ENCODE measurements at places on chromosomes 5 and 9. TPM values are rescaled to one million over a fixed set of nuclear protein-coding genes. Genes with fewer than 3 reads are reported as not detected.

DNA sequence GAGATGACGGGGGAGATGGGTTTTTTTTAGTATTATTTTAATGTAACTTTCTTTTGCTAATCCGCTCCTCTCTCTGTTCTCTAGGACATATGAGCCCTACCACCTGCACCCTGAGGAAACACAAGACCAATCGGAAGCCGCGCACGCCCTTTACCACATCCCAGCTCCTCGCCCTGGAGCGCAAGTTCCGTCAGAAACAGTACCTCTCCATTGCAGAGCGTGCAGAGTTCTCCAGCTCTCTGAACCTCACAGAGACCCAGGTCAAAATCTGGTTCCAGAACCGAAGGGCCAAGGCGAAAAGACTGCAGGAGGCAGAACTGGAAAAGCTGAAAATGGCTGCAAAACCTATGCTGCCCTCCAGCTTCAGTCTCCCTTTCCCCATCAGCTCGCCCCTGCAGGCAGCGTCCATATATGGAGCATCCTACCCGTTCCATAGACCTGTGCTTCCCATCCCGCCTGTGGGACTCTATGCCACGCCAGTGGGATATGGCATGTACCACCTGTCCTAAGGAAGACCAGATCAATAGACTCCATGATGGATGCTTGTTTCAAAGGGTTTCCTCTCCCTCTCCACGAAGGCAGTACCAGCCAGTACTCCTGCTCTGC lies 4.8 kb downstream of the MSX2 start:
- H3K4me3 ChIP-seq, result no peak overlapping the region
- no peaks in the 10 kb centered on the region for H3K4me1 ChIP-seq
- no peaks in the 10 kb centered on the region for H3K36me3 ChIP-seq
- no peak for DNase-seq

- peaks cover under 1% of the 10 kb centered on the region for H3K4me1 ChIP-seq
- H3K27me3 ChIP-seq, result no peaks in the 10 kb centered on the region
- no peak overlapping the region for H3K4me3 ChIP-seq
Observed at GRCh38 chr5:154309805-154310204, 119.3 kb downstream of the GALNT10 start.

GRCh38 chr9:16257604-16258003 lies 612.9 kb downstream of the BNC2 start:
- no peak overlapping the region for H3K27ac ChIP-seq
- H3K36me3 ChIP-seq, result no peaks in the 10 kb centered on the region
- no peaks in the 10 kb centered on the region for H3K4me1 ChIP-seq
- no peak overlapping the region for H3K4me3 ChIP-seq
- no peak for DNase-seq

GRCh38 chr9:129640871-129641749 lies 841 bp downstream of the ASB6 start:
- no peaks in the 10 kb centered on the region for H3K27me3 ChIP-seq
- peak overlapping the region; percentile 96 for H3K4me3 ChIP-seq
- no peaks in the 10 kb centered on the region for H3K36me3 ChIP-seq
- H3K27ac ChIP-seq, result peak overlapping the region; percentile 60

- no peaks in the 10 kb centered on the region for H3K36me3 ChIP-seq
- H3K27me3 ChIP-seq, result no peaks in the 10 kb centered on the region
- peaks cover 63% of the 10 kb centered on the region for H3K4me1 ChIP-seq
- no peak for DNase-seq
Observed at GRCh38 chr9:109098171-109098959, 21.4 kb downstream of the TMEM245 start.

DNA sequence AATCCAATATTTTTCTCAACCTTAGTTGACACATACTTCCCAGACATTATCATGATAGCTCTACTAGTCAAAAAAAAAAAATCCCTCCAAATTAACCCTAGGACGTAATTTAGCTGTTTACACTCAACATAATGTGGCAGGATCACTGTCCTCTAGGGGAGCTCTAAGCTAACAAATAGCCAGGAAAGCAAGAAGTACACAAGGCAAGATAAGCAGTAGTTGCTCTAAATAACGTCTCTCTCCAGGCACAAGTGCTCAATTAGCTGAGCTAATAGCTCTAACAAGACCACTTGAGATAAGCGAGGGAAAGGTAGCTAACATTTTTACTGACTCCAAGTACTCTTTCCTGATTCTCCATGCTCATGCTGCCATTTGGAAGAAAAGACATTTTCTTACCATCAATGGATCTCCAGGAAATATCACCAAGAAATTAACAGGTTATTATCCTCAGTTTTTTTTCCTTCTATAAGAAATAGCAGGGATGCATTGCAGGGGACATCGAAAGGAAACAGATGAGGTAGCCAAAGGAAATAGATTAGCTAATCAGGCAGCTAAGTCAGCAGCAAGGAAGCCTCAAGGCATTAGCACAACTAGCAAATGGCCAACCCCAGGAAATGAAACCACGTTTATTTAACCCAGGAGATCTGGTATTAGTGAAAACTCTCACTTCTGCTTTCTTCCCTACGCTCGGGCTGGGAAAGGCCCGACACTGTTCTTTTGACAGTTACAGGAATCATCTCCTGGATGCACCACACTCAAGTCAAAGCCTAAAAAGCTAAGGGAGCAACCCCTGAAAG lies 614.1 kb downstream of the PTPRD start:
- H3K4me1 ChIP-seq, result peaks cover 5% of the 10 kb centered on the region
- no peaks in the 10 kb centered on the region for H3K36me3 ChIP-seq
- no peak for DNase-seq
- no peaks in the 10 kb centered on the region for H3K27me3 ChIP-seq
- H3K4me3 ChIP-seq, result no peak overlapping the region

GRCh38 chr5:151528153-151528552 lies 63.0 kb downstream of the FAT2 start:
- H3K4me3 ChIP-seq, result no peak overlapping the region
- H3K36me3 ChIP-seq, result no peaks in the 10 kb centered on the region
- no peak for DNase-seq
- H3K27me3 ChIP-seq, result no peaks in the 10 kb centered on the region
- H3K27ac ChIP-seq, result no peak overlapping the region

- no peak for DNase-seq
- H3K27me3 ChIP-seq, result no peaks in the 10 kb centered on the region
- no peak overlapping the region for H3K4me3 ChIP-seq
Observed at GRCh38 chr9:137178201-137178938, 6.5 kb upstream of the TMEM210 start.

GRCh38 chr5:151949701-151950308 lies 25.2 kb upstream of the GLRA1 start:
- no peaks in the 10 kb centered on the region for H3K4me1 ChIP-seq
- no peak overlapping the region for H3K4me3 ChIP-seq
- peak; percentile 61 for DNase-seq
- no peaks in the 10 kb centered on the region for H3K36me3 ChIP-seq
- no peaks in the 10 kb centered on the region for H3K27me3 ChIP-seq
- no peak overlapping the region for H3K27ac ChIP-seq

GRCh38 chr5:113099822-113100221 lies 123.2 kb downstream of the DCP2 start:
- H3K4me1 ChIP-seq, result no peaks in the 10 kb centered on the region
- H3K27ac ChIP-seq, result no peak overlapping the region
- no peaks in the 10 kb centered on the region for H3K27me3 ChIP-seq
- DNase-seq, result no peak
- H3K36me3 ChIP-seq, result no peaks in the 10 kb centered on the region

DNA sequence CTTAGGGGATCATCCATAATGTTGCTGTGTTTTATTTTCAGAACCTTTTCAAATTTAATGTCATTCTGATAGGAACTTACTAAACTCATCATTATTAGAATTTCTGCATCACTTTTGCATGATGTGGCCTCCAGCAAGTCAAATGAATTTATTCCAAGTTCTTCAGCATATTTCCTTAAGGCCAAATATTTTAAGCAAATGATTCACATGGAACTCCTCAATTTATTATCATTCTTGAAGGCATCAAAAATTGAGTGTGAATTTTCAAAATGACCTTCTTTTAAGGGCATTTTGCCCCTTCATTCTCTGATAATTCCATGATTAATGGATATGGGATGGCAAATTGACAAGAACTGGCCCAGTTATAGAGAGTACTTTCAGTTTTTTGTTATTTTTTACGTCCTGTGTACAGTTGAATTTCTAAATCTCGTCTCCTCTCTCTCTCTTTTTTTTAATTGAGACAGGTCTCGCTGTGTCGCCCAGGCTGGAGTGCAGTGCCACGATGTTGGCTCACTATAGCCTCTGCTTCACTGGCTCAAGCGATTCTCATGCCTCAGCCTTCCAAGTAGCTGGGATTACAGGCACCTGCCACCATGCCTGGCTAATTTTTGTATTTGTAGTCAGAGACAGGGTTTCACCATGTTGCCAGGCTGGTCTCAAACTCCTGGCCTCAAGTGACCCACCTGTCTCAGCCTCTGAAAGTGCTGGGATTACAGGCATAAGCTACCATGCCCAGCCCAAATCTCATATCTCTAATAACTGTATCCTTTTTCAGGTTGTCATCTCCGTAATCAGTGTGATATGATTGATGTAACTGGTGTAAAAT lies 29.1 kb downstream of the GPR21 start:
- no peak overlapping the region for H3K4me3 ChIP-seq
- no peak overlapping the region for H3K27ac ChIP-seq
- no peaks in the 10 kb centered on the region for H3K27me3 ChIP-seq
- H3K4me1 ChIP-seq, result no peaks in the 10 kb centered on the region

DNA sequence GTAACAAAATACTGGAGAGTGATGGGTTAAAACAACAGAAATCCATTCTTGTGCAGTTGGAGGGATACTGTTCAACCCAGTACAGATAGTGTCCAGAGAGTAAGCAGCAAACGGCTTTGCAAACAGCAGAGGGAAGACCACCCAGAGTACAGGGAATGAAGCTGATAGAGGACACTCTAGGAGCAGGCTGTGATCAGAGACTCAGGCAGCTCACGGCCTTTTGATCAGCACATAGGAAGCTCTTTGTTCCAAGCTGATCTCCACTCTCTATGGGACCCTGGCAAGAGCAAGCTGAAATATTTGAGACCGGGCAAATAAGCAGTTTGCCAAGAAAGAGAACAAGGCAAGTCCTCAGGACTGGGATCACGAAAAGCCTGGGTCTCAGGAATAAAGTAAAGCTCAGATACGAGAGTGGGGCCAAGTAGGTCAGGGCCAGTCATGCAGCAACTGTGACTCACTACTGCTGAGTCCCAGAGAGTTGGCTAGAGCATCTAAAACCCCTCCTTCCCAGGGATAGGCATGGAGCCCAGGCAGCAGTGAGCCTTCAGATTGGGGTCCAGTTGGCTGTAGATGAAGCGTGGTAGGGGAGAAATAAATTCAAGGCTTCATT lies 52.4 kb downstream of the MELK start:
- no peak overlapping the region for H3K4me3 ChIP-seq
- H3K27me3 ChIP-seq, result no peaks in the 10 kb centered on the region
- DNase-seq, result peak; percentile 58

DNA sequence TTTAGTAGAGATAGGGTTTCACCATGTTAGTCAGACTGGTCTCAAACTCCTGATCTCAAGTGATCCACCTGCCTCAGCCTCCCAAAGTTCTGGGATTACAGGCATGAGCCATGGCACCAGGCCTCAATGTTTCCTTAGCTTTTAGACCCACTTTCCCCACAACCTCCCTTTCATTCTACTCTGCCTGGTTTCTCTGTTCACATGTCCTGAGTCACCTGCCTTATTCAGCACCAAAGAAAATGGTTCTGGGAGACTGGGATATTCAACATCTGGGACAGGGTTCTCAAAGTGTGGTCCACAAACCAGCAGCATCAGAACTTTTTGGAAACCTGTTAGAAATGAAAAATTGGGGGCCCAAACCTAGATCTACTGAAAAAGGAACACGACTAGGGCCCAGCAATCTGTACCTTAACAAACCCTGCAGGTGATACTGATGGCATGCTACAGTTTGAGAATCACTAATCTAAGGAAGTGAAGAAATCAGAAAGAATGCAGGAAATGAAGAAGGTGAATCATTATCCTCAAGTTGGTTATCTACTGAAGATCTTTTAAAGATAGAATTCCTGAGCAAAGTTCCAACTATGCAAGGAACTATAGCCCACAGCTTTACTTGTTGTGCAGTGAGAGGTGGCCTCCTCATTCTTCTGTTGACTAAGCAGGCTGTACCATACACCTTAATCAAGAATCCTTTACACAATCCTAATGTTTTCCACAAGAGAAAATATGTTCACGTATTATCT lies 51.8 kb upstream of the CTNNAL1 start:
- H3K4me1 ChIP-seq, result peaks cover 6% of the 10 kb centered on the region
- H3K27me3 ChIP-seq, result no peaks in the 10 kb centered on the region
- no peak for DNase-seq
- peaks cover 42% of the 10 kb centered on the region for H3K36me3 ChIP-seq

DNA sequence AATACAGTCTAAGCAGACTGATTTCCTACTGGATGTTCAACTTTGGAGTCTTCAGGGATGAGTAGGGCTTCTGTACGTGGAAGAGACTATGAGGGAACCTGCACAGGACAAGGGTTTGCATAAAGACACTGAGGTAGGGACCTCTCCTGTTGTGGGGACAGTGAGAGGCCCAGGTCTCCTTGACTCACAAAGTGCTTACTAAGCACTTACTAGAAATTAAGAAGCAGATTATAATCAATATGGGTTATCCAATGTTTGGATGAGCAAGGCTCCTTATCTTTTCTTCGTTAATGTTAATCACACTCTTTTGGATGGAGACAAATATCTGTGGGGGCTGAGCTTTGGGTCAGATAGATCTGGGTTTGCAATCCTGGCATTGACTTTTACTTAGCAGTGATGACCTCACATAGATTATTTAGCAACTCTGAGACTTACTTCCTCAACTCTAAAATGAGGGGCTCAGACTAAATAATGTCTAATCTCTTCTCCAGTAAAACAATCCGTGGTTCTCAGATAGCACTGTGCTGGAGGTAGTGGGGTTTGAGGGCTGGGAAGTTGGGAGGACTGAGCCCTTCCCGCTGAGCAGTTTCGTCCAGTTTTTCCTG lies 45.9 kb downstream of the PDCD1LG2 start:
- DNase-seq, result no peak
- no peaks in the 10 kb centered on the region for H3K27me3 ChIP-seq
- H3K27ac ChIP-seq, result no peak overlapping the region
- no peaks in the 10 kb centered on the region for H3K36me3 ChIP-seq

DNA sequence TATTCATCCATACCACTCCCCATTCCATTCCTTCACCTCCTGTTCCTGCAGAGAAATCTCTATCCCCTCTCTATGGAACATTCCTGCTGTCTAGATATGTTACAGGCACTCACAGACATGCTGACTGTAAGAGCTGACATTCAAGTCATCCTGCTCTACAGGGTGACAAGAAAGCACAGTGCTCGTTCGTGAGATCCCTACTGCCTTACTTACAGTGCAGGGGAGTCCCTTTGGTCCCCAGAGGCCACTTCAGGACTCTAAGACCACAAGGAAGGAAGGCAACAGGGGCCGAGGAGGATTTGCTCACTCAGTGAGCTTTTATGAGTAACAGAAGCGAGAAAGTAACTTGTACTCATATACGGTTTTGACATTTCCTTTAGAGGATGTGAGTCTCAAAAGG lies 110.5 kb downstream of the GAS1 start:
- no peaks in the 10 kb centered on the region for H3K27me3 ChIP-seq
- H3K36me3 ChIP-seq, result no peaks in the 10 kb centered on the region
- H3K4me3 ChIP-seq, result no peak overlapping the region
- H3K27ac ChIP-seq, result no peak overlapping the region
- no peaks in the 10 kb centered on the region for H3K4me1 ChIP-seq

The LCN1 gene
- not detected for total RNA-seq

The MARCHF11 gene
- 0.19 TPM for total RNA-seq

The RNF208 gene
- 3.3 TPM for total RNA-seq

The UBAC1 gene
- 16.5 TPM for total RNA-seq

The ASPN gene
- 16.5 TPM for total RNA-seq

The SLC27A4 gene
- 10.9 TPM for total RNA-seq

The IL33 gene
- 5.7 TPM for total RNA-seq

All from pancreas (tissue), 10 donors.